MG63 (cell line): ENCODE measurements at places on chromosomes 13 and 19.

DNA sequence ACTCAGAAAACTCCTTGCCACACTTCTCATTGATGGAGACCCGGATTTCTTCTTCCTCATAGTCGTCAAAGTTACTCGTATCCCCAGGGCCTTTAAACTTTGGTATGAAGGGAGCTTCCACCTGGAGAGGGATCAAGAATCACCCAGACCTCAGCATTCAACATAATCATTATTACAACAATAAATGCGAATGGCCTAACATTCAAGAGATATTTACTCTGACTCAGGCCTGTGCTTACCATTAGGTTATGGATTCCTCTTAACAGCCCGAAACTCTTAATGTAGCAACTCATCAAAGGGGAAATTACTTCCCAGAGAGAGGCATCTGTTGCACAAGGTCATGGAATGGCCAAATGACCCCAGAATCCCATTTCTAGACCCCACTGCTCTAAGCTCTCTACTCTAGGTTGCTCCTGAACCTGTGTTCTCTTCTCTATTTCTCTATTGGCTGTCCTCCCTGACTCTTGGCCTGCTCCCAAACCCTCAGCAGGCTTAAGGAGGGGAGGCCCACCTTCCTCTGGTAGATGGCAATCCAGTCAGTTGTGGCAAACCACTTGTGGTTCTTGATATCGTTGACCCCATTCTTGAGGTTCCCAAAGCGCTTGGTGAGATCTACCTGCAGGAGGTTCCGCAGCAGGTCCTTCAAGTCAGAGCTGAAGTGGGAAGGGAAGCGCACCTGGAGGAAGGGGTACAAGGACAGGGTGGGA, 2.7 kb upstream of the SAMD1 start:
- no peak for DNase-seq

- DNase-seq, result no peak
Observed at GRCh38 chr13:32988608-32989289, 27.5 kb upstream of the KL start.

- peak; percentile 5 for DNase-seq
Observed at GRCh38 chr13:105642511-105642958, 892.9 kb downstream of the EFNB2 start.

- DNase-seq, result no peak
Observed at GRCh38 chr19:7104747-7105447, 35.4 kb downstream of the ZNF557 start.
